ENCODE measurements at places on chromosomes 7 and 10.

DNA sequence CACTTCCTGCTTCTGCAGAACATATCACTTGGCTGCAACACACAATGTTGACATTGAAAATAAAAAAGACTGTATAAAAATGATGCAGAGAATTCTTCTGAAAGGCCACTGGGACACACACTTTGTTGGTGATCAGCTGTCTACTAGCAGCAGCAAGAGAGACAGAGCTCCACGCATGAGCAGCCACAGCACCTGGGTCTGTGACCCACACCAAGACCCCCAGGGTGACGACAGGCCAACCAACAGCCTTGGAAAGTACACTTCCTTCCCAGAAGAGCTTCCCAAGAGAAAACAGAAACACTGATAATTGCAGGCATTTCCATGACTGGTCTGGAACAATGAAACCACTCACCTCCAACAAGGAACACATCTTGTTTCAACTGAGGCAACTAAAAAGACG is 239.0 kb downstream of the DIP2C start:
- no peak for DNase-seq

DNA sequence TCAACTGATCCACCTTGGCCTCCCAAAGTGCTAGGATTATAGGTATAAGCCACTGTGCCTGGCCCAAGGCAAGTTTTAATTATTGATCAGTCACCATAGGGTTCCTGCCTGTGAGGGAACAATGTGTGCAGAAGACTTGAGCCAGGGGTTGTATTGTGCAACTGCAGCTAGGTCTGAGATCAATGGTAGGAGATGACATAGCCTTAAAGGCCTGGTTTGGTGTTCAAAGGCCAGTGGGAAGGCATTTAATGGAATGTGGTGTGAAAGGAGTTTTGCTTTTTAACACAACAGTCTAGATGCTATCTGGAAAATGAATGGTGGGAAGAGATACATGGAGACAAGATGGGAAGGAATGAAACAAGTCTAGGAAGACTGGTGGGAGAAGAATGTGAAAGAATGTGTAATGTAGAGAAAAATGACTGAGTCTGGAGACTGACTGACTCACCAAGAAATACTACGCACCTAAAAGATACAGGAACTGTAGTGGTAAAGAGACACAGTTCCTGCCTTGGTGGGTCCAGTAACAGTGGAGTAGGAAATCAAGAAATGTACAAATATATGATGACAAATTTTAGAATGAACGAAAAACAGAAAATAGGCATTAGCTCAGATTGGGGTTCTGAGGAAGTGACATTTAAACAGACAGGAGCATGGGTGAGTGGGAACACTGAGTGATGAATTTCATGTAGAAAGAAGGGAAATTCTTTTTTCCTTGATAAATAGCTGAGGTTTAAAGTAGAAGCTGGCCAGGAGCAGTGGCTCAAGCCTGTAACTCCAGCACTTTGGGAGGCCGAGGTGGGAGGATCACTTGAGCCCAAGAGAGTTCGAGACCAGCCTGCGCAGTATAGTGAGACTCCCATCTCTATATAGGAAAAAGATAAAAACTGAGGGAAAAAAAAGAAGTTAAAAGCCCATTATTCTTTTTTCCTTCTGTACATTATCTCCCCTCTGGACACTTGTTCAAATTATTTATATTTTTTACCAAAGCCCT is 9.4 kb downstream of the HNRNPF start:
- no peak for DNase-seq

- no peak for DNase-seq
Measured at GRCh38 chr10:74107391-74107790, 43.2 kb downstream of the AP3M1 start.

GRCh38 chr10:119655566-119656001 is 4.4 kb downstream of the BAG3 start:
- no peak for DNase-seq

- DNase-seq: no peak
Measured at GRCh38 chr10:35554036-35554435, 51.1 kb upstream of the GJD4 start.

DNA sequence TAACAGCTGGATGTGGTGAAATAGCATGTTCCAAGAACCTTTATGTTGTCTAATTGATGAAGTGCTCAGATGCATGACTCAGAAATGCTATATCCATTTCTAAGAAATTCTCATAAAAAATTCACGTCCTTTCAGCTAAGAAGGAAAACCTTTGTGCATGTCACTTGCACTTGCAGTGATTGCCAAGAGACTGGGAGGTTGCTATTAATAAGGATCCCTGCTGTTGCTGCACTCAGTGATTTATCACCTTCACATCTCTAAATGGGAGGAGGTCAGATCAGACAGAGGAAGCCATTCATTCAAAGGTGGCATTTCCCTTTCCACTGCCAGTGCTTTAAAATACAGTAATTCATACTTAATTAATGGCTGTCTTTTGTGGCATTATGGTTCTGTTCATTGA is 89.5 kb downstream of the THSD7A start:
- DNase-seq: peak; percentile 85

GRCh38 chr7:75861636-75862035 is 17.2 kb upstream of the RHBDD2 start:
- no peak for DNase-seq

- DNase-seq: no peak
Measured at GRCh38 chr10:118870467-118871243, 115.9 kb upstream of the CACUL1 start.

DNA sequence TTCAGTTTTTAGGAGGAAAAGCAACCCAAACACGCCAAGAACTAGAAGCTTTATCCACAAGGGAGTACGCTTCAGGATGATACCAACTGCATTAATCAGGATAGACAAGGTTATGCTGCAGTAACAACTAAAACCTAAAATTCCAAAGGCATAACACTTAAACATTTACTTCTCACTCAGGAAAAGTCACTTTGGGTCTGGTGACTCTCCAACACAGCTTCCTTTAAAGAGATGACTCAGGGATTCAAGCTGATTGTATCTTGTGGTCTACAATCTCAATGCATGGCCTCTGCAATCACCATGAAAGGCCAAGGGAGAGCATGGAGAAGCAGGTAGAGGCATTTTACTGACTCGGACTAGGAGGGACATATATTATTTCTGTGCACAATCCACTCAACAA is 315.8 kb downstream of the KCNMA1 start:
- DNase-seq: no peak

DNA sequence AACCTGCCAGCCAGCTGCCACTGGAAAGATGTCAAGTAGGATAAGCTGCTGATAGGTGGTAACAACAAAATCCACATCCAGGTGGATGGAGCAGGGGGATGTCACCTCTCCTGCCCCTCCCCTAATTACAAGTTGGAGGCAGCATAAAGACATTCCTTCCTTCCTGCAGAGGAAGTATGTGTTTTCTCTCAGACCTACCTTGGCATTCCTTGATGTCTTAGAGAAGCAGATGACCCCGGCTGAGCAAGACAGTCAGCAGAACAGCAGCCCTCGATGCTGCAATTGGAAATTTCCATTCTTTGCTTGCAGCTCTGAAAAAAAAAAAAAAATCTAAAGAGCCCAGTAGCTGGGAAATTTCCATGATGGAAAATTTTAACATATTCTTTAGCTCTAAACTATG is 137.5 kb upstream of the MKLN1 start:
- DNase-seq: no peak

- no peak for DNase-seq
Measured at GRCh38 chr10:79250259-79250658, 97.0 kb upstream of the PPIF start.

DNA sequence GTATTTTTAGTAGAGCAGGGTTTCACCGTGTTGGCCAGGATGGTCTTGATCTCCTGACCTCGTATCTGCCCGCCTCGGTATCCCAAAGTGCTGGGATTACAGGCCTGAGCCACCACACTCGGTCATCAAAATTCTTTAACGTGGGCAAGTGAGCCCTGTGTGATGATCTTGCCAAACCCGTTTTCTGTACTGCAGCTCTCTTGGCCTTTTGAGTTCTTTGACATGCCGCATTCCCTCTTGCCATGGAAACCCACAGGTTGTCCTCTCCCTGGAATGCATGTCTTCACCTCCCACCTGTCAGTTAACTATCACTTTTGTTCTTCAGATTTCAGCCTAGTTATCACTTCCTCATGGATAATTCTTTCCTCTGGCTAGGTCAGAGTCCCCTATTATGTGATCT is 5.0 kb downstream of the NUP205 start:
- no peak for DNase-seq

- no peak for DNase-seq
Measured at GRCh38 chr7:1105189-1105588, 17.3 kb downstream of the GPER1 start.

GRCh38 chr10:61828034-61828433 is 73.5 kb upstream of the ARID5B start:
- DNase-seq: no peak

GRCh38 chr10:13916384-13916947 is 329.7 kb downstream of the PRPF18 start:
- no peak for DNase-seq

GRCh38 chr7:71408271-71408670 is 276.3 kb downstream of the GALNT17 start:
- DNase-seq: no peak

GRCh38 chr10:4154191-4154715 is 369.2 kb upstream of the KLF6 start:
- no peak for DNase-seq

DNA sequence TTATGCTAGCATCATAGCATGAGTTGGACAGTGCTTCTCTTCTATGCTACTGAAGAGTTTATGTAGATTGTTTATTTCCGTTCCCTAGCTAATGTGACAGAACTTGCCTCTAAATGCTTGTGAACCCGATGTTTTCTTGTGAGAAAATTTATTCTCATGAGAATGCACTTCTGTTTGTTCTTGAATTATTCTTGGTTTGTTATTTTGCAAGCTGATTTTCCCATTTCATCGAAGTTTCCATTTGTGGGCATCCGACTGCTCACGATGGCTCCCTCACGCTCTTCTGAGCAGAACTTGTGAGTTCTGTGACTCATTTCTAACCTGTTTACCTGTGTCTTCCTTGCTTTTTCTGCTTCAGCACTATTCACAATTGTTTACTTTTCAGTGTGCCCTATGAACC is 59.9 kb downstream of the WDFY4 start:
- DNase-seq: no peak

- DNase-seq: no peak
Measured at GRCh38 chr7:155295511-155295910, 2.2 kb upstream of the INSIG1 start.

- no peak for DNase-seq
Measured at GRCh38 chr10:947051-947450, 15.5 kb upstream of the LARP4B start.

GRCh38 chr10:130254662-130255061 is 118.5 kb downstream of the GLRX3 start:
- DNase-seq: no peak

GRCh38 chr10:1690086-1690485 is 47.2 kb downstream of the ADARB2 start:
- DNase-seq: no peak

- no peak for DNase-seq
Measured at GRCh38 chr10:11194859-11195586, 177.4 kb downstream of the CELF2 start.

- DNase-seq: no peak
Measured at GRCh38 chr7:18041191-18041590, 13.5 kb upstream of the PRPS1L1 start.

DNA sequence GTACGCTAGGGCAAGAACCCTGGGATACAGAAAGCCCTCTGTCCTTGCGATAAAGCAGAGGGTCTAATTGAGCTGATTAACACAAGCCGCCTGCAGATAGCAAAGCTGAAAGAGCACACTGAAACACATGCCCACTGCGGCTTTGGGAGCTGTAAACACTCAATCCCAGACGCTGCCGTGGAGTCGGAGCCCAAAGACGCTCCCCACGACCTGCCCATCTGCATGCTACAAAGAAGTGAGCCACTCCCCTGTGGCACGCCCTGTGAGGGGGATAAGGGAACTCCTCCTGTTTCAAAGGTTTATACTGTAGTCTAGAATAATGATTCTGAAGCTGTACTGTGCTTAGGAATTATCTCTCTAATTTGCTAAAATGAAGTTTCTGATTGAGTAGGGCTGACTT is 985.6 kb upstream of the GHITM start:
- no peak for DNase-seq

DNA sequence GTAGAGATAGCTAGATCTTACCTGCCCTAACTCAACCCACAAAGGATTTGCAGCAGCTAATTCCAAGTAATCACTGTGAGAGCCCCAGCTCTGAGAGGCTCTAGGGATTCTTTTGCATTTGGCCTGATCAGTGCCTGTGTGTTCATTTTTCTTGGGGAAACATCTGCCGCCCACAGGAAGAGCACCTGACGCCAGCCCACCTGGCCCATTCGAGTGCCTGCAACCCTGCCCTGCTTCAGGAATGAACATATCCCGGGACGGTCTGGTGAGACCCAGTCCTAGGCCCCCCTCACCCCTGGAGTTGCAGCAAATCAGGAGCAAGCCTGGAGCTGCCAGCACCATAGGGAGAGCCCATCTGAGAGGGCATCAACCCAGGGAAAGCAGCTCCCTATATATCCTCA is 38.8 kb downstream of the GSDME start:
- no peak for DNase-seq

DNA sequence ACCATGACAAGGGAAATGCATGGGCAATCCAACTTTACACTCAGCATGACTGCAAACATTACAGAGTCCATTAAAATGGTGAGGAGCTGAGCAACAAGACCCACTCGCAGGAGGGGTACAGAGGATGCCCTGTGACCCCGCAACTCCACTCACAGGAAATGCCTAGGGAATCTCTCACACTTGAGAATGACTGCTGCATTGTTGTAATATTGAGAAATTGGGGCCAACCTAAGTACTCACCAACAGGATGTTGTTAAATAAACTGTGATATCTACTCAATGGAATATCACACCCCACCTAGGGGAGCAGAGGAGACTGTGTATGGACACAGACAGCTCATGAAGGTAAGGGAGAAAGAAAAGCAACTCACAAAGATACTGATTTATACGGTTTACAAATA is 53.4 kb upstream of the CAMK2B start:
- DNase-seq: no peak

DNA sequence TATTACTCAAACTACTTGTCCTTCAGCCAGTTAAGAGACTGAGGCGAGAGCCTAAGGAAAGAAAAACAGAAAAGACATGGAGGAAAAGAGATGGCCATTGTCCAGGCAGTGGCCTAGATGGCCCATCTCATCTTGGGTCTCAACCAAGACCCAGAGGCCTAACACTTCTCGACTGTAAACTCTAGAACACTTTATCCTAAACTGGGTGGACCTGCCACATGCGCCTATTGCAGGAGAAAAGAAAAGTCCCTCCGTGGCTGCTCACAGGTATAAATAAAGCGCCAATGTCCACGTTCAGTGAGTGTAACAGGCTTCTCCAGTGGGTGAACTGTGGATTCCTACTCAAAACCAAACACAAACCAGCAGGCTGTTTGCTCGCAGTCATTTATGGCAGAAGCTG is 92.7 kb upstream of the DDC start:
- no peak for DNase-seq
